ENCODE measurements at places on chromosomes 2 and 18. TPM values are rescaled to one million over a fixed set of nuclear protein-coding genes. Genes with fewer than 3 reads are reported as not detected.

The TMEFF2 gene
- 0.50 TPM for total RNA-seq

The IL1A gene
- total RNA-seq = 0.17 TPM

DNA sequence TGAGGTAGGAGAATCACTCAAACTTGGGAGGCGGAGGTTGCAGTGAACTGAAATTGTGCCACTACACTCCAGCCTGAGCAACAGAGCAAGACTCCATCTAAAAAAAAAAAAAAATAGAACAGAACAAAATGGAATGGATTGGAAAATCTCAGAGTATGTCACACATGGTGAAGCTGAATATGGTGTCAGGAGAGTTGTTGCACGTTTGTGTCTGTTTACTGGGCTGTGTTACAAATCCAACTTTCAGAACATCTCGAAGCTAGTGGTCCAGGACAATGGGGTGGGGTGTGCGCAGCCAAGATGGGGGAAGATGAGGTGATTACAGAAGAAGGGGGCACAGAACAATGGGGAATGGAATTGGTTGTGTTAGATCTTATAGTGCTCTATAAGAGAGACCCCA, 17.6 kb downstream of the SAG start:
- DNase-seq = no peak

- DNase-seq = no peak
Measured at GRCh38 chr2:98009887-98010760, 14.4 kb upstream of the TMEM131 start.
